Stimulated activated CD8-positive, alpha-beta memory T cell treated with anti-CD3 and anti-CD28 coated beads, Interleukin-15, amount 100 ng/mL, for 1 hour (primary cell): ENCODE measurements at places on chromosomes 4 and X.

DNA sequence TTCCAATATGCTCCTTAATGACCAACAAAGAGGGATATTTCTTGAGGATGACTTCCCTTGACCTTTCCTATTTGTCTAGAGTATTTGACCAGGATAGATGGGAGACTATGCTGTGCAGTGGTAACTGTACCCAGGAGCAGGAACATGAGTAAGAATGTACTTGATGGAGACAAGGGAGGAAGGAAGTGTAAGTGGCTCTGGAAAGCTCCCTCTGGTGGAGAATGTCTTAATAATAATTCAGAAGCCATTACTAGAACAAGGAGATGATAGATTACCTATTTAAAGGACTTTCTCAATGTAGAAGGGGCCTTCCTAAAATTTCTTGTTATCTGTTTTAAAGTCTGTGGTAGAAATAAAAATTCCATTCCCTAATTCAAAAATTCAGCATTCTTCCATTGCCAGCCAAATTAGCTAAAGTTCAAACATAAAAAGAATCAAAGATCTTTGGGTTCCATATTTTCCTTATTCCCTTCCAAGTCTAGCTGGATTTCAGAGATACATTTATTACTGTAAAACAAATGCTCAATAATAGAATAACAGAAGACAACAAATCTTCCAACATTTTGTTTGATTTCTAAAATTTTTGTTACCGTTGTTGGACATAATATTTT, 83.8 kb downstream of the GRID2 start:
- no peak for DNase-seq

DNA sequence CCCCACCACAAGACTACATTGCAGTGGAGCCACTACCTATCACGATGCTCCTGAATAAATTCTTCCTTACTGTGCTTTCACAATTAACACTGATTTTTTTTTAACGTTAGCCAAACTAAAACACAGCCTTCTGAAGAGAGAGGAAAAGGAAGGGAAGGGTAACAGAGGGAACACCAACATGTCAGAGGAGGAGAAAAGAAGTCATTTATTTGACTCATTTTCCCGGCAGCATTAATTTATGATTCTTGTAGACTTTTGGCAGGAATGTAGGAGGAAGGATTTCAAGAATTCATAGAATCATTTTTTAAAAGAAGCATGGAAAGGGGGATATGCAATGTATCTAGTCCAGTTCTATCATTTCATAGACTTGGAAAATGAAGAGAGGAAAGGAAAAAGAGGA, 74.3 kb upstream of the IQCM start:
- DNase-seq: no peak

DNA sequence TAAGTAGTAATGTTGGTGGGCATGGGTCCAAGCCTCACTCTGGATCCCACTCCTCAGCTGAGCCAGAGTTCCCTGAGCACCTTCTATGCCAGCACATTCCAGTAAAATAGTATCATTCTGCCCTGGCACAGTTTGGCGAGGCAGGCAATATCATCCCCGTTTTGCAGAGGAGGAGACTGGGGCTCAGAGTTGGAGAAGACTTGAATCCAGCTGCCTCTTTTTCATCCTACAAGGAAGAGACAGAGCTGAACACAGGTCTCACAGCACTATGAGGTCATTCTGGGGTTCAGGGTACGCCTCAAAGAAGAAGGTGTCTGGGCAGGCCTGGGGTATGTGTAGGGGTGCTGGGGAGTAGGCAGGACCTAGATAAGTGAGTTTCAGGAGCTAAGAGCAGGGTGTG, 103.9 kb upstream of the STX18 start:
- no peak for DNase-seq

GRCh38 chr4:89419111-89419695, 111.6 kb upstream of the GPRIN3 start:
- DNase-seq: no peak

DNA sequence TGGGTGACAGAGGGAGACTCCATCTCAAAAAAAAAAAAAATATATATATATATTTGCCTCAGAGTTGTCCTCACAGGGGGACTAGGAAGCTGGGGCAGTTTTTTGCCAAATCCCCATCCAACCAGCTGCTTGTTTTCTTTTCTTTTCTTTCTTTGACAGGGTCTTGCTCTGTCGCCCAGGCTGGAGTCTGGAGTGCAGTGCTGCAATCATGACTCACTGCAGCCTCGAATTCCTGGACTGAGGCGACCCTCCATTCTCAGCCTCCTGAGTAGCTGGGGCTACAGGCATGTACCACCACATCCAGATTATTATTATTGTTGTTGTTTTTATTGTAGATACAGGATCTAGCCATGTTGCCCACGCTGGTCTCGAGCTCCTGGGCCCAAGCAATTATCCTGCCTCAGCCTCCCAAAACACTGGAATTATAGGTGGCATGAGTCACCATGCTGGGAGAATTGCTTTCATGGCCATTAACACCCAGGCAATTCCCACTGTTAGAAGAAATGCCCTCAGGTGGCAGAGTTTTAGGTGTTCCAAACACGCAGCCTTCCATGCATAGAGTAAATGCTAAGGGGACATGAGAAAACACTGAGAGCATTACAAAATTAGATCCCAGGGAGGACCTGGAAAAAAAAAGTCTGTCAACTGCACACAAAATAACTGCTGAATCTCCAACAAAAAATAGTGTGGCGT, 98.0 kb downstream of the ARHGAP6 start:
- no peak for DNase-seq

- DNase-seq: no peak
Observed at GRCh38 chr4:80026100-80026499, 46.9 kb downstream of the ANTXR2 start.

DNA sequence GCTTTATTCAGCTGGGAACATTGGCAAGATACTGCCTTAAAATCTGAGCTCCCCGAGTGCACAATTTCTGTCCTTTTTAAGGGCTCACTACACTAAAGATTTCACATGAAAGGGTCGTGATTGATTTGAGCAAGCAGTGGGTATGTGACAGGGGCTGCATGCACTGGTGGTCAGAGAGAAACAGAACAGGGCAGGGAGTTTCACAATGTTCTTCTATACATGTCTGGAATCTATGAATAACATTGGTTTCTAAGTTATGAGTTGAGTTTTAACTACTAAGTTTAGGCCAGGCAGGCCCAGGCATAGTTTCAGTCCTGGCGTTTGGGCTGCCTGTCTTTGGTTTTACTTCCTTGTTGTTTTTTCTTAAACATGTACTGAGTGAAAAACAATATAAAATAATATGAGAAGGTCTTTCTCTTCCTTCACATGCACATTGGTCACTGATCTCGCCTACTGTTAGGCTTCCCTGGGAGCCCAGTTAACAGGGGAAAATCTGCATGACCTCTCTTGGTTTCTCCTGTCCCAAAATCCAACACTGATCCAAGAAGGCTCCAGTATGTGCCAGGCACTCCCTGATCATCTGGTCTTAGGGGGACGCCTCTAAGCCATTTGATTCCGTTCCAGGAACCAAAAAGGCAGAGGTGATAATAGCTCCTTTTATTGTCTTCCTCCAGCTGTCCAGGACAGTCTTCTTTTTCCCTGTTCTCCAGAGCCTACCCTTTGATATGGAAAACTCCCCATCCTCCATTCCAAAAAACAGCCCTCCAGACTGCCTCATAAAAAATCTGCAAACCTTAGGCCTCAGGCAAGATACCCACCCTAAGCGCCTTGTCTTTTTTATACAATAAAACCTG, at the start of gene UGT2B17:
TSS of gene UGT2B17 (minus strand) at position 51 of the 854 bp plus-strand sequence. CDS start 7,838 bp downstream, outside the sequence.
- DNase-seq: no peak

GRCh38 chrX:66150163-66150562, 13.9 kb upstream of the HEPH start:
- no peak for DNase-seq

GRCh38 chr4:77344784-77345183, 187.8 kb downstream of the CCNG2 start:
- no peak for DNase-seq

DNA sequence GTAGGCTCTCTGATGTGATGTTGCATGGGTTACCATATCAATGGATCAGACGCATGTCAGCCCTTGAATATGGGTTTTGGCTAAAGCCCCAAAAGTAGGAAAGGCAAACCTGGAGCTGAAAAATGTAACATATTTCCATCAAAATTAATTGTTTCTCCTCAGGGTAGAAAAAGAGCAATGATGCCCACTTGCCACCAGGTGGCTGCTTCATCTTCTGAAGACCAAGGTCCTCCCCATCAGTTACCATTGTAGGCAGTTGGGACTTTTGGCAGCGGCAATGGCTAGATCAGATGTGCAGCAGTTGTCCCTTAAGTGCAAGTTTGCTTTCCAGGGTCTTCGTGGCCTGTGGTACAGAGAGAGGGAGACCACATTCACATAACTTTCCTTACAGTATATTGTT, 118.2 kb downstream of the NAF1 start:
- no peak for DNase-seq

GRCh38 chrX:16300831-16301230, 133.6 kb downstream of the MAGEB17 start:
- no peak for DNase-seq

DNA sequence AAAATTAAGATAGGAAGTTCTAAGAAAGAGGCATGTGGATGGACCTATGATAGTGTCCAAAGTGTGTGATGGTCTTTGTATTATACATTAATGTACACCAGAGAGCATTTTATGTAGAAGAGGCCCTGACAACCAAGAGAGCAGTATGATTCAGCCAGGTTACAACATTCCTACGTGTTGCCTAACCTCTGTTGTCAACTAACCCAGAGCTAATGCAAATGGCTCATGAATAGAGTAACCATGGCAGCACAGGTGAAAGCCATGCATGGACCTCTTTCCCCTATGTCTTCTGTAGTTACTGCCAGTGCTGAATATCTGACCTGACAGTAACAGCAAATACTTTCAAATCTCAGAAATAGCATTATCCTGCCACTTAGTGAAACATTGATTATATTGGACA, 255.6 kb downstream of the NDST4 start:
- DNase-seq: no peak
